ENCODE measurements at places on chromosomes 1 and 21. TPM values are rescaled to one million over a fixed set of nuclear protein-coding genes. Genes with fewer than 3 reads are reported as not detected.

The ZYG11A gene
- 0.50 TPM for total RNA-seq

The CNR2 gene
- total RNA-seq = 0.06 TPM

The FOXD2 gene
- 2.6 TPM for total RNA-seq

The LIPI gene
- not detected for total RNA-seq

The MAD2L2 gene
- total RNA-seq = 27.3 TPM

The PADI4 gene
- total RNA-seq = 0.11 TPM

The AQP10 gene
- not detected for total RNA-seq

The UMODL1 gene
- total RNA-seq = not detected

The FAM229A gene
- 5.8 TPM for total RNA-seq

The MANEAL gene
- total RNA-seq = 15.0 TPM

The PTPN7 gene
- 2.5 TPM for total RNA-seq

The SCYL3 gene
- total RNA-seq = 11.6 TPM

The ZBTB18 gene
- total RNA-seq = 31.2 TPM

The ASTN1 gene
- 74.4 TPM for total RNA-seq

The C1orf141 gene
- total RNA-seq = 0.33 TPM

Data from spinal cord (tissue), 10 donors.